Testis (tissue), 5 donors: ENCODE measurements at places on chromosomes 7 and 10.

DNA sequence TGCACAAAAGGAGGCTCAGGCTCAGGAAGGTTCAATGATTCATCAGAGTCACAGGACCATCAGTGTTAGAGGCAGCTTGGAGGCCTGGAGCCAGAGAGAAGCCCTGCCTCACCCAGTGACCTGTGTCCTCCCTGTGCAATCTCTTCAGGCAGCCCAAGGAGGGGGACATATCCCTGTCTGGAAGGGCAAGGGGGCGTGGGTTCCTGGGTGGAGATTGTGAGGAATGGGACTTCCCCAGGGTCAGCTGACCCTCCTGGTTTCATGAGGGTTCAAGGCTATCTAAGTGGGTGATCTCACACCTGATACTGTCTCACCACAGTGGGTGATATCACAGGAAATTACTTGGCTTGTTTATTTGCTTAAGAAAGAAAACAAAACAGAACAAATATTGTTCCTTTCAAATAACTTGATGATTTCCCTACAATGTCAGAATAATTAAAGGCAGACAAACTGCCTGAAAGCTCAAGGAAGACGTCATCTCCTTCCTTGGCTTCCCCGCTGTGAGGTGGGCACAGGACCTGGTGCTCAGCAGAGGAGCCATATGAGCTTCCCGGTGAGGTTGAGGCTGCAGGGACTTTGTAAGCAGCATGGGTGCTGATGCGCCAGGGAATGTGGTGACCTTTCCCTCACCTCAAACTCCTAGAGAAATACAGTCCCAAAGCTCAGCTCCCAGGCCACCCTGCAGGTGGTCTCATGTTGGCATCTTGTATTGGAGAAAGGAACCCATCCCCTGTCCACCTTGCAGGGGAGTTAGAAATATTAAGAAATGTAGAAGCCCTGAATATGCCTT lies 763.2 kb downstream of the GRID1 start:
- no peak for DNase-seq

- no peak for DNase-seq
Measured at GRCh38 chr7:128164061-128164954, 76.8 kb upstream of the LEP start.

DNA sequence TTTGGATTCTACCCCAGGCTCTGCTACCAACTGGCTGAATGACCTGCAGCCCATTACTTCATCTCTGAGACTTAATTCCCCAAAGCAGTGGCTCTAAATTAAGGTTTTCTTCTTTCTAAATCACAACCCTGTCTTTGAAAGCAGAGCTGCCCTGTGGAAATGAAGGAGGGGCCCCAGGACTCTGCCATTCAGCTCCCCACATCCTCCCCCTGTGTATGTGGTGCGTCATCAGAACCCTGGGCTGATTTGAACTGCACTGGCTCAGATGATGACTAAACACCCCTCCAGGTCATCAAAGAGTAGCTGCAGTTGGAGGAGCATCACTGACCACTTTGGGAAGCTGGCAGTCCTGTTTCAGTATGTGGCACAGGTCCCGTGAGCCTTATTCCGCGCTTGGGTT lies 46.6 kb downstream of the BPGM start:
- DNase-seq, result no peak

DNA sequence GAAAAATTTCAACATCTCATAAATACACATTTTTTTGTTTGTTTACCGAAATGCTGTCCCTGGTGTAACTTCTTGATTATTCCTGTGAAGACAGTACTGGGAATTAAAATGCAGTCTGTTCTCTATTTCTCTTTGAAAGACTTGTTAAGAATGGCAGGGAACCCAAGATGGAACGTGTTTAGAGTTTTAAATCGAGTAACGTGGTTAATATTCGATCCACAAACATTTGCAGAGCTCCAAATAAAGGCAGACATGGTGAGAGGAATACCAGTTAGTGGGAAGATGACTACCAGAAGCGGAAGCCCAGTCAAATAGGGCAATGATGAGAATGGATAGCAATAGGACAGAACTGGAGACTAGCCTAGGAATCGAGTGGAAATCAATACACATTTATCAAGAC lies 6.7 kb downstream of the PON3 start:
- DNase-seq, result no peak

GRCh38 chr10:78118591-78118990 lies 84.9 kb downstream of the RPS24 start:
- no peak for DNase-seq
